ENCODE measurements at places on chromosomes 13 and 19.
A peak's percentile ranks its signal among the peaks of the same experiment; 100 is the strongest.

GRCh38 chr13:27283906-27284493, 13.4 kb downstream of the RASL11A start:
- no peak for DNase-seq

DNA sequence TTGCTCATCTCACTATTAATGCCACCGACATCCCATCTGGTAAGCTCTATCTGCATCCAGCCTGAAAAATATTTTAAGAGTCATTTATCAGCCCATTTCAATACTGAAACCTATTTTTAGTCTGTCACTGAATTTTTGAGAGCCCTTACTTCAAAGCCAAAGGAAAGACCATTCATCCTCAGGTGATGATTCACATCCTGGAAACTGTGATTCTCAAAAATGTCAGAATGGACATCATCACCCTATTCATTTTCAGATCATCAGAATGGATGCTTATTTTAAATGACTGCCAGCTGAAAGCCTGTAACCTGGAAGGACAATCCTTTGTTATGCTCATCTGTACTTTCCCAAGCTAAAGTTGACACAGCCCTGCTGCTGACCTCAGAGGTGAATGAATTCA, 27.0 kb downstream of the TNFSF11 start:
- DNase-seq, result no peak

DNA sequence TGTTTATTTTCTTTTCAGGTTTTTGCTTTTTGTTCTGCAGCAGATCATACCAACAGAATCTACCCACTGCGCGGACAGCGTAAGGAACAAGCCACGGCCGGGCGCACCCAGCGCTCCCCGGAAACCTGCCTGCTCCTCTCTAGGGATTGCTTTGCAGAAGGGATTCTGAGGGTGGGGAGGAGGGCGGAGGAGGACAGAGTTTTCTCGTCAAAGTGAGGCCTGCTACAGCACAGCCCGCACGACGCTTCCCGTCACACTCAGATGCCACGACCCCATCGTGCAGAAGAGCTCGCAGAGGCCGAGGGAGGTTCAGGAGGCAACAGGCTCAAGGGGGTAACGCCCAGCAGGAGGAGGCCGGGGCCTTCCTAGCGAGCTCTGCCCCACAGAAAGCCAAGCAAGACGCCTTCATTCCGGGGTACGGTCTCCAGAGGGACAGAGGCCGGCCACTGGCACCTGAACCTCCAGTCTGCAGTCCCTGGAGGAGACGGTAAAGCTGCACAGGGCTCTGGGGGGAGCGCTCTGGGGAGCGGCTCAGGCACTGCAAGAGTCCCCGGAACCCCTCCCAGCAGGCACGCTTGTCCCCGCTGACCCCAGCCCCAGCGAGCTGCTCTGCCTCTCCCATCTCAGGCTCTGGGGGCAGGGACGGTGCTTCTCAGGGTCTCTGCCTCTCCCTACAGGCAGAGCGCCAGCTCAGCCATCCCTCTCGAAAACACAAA, 6.9 kb downstream of the REXO1 start:
- no peak for DNase-seq

GRCh38 chr13:90867336-90867683, 480.2 kb upstream of the MIR17HG start:
- peak; percentile 71 for DNase-seq

Data from fibroblast of lung (primary cell).